ENCODE measurements at places on chromosomes 11 and 22. TPM values are rescaled to one million over a fixed set of nuclear protein-coding genes. Genes with fewer than 3 reads are reported as not detected.

DNA sequence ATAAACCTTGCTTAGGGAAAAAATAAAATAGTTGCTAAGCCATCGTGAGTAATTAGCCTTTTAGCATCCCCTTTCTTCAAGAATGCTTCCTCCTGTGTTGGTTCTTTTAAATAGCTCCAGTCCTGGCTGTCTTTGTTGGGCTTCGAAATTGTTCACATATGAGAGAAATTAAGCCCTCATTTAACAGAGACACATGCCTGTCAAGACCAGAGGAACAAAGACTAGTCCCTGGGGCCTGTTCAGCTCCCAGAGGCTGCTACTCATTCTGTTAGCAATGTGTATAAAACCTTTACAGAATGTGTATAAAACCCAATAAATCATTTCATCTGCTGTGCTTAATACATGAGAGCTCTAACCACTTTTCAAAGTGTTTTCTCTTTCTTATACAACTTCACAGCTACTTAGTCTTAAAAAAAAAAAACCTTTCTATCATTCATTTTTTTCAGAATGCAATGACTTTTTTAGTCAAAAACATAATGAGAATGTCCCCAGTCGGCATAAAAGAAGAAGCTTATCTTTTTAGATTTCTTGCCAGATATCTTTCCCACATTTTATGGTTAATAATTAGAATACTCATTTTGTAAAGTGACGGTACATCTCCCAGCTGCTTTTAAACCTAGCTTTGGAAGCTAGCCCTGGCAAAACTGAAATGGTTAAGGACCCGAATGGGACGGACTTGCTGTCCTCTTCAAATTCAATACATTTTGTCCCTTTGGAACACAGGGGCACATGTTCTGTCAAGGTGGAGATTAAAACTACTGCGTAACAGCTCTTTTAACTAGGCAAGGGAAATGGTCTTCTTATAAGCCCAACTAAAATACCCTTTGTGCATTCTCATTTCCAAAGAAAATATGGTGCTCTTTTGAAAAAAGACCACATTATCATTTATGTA is 186.1 kb downstream of the SOX6 start:
- DNase-seq = no peak
- no peaks in the 10 kb centered on the region for H3K27me3 ChIP-seq
- H3K4me1 ChIP-seq = no peaks in the 10 kb centered on the region
- H3K4me3 ChIP-seq = no peak overlapping the region
- no peak overlapping the region for H3K27ac ChIP-seq

Gene AP1B1
- polyA plus RNA-seq = 14.7 TPM

- DNase-seq = peak; percentile 75
- no peaks in the 10 kb centered on the region for H3K27me3 ChIP-seq
- H3K4me1 ChIP-seq = peaks cover 26% of the 10 kb centered on the region
Measured at GRCh38 chr11:128422576-128423370, 164.6 kb downstream of the ETS1 start.

GRCh38 chr11:14045417-14045816 is 82.9 kb downstream of the SPON1 start:
- H3K4me1 ChIP-seq = no peaks in the 10 kb centered on the region
- H3K27ac ChIP-seq = no peak overlapping the region
- H3K36me3 ChIP-seq = no peaks in the 10 kb centered on the region
- H3K4me3 ChIP-seq = no peak overlapping the region

DNA sequence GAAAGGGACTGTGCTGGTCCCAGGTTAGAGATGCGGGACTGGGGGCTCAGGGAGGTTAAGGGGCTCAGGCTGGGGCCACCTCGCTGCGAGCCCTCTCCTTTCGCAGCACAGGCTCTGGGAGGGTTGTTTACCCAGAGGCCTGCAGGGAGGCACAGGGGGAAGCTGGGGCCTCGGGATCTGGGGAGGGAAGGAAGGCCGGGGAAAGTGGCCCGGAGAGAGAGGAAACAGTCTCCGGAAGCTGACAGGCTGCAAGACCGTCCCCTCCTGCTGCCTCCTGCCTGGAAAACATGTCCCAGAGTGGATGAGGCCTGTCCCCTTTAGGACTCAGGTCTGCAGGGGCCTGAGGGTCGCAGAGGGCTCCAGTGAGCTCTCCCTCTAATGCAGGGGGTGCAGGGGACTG is 45.4 kb downstream of the MYO7A start:
- no peak overlapping the region for H3K4me3 ChIP-seq
- no peaks in the 10 kb centered on the region for H3K4me1 ChIP-seq
- no peaks in the 10 kb centered on the region for H3K36me3 ChIP-seq
- no peak overlapping the region for H3K27ac ChIP-seq
- no peak for DNase-seq

- H3K36me3 ChIP-seq = peaks cover 79% of the 10 kb centered on the region
- H3K4me3 ChIP-seq = no peak overlapping the region
- DNase-seq = no peak
- H3K27ac ChIP-seq = no peak overlapping the region
- H3K4me1 ChIP-seq = no peaks in the 10 kb centered on the region
- H3K27me3 ChIP-seq = no peaks in the 10 kb centered on the region
Measured at GRCh38 chr11:48164836-48165235, 51.8 kb upstream of the OR4B1 start.

GRCh38 chr11:32447252-32447651 is 11.9 kb upstream of the WT1 start:
- H3K4me1 ChIP-seq = no peaks in the 10 kb centered on the region
- no peak overlapping the region for H3K27ac ChIP-seq
- H3K27me3 ChIP-seq = peaks cover 21% of the 10 kb centered on the region
- H3K36me3 ChIP-seq = no peaks in the 10 kb centered on the region
- no peak overlapping the region for H3K4me3 ChIP-seq
- DNase-seq = no peak

Gene AQP11
- 1.1 TPM for polyA plus RNA-seq

Gene NXPE4
- polyA plus RNA-seq = not detected

Gene CCDC81
- polyA plus RNA-seq = not detected
